CD4-positive, alpha-beta T cell treated with Interleukin-17A for 4 hours (primary cell): ENCODE measurements at places on chromosomes 1 and 21.
A peak's percentile ranks its signal among the peaks of the same experiment; 100 is the strongest.

DNA sequence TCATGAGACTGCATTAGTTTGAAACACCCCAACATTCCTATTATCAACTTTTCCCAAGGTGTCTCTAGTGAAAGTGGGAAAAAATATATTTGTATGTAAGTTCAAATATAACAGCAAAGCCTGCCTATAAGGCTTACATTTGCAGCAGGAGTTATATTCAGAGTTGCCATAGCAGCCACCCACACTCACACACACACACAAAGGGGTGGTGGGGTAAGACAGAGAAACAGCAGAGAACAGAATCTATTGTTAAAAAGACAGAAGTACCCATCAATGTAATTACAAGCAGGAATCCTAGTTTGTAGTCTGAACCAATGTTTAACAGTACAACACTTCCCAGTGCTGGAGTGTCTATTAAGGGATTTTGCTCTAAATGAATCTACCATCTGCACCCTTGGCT is 55.0 kb downstream of the PLPPR5 start:
- DNase-seq = no peak

DNA sequence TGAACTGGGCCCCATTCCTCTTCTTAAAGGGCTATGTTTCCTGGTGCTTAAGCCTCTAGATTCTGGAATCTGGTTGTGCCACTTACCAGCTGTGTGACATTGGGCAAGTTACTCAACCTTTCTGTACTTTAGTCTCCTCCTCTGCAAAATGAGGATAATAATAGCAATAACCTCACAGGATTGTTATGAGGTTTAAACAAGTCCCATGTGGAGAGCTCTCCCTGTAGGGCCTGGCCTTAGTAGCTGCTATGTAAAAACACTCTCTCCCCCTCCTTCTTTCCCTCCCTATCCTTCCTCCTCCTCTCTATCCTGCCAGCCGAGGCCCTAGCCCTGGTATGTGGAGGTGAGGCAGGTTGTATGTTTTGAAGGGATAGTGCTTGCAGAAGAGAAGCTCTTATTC is 8.2 kb upstream of the PEAR1 start:
- DNase-seq = no peak

DNA sequence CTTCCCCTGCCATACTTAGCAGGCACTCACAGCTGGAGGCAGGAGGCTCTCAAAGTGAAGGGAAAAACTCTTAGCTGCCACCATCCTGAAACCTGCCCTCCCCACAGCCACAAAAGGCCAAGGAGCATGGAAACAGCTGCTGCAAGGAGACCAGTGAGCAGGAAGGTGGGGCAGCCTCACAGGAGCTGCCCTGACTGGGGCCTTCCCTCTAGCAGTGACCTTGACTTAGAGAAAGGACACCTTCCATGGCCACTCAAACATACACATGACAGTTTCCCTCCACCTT is 126.3 kb downstream of the HIVEP3 start:
- no peak for DNase-seq

DNA sequence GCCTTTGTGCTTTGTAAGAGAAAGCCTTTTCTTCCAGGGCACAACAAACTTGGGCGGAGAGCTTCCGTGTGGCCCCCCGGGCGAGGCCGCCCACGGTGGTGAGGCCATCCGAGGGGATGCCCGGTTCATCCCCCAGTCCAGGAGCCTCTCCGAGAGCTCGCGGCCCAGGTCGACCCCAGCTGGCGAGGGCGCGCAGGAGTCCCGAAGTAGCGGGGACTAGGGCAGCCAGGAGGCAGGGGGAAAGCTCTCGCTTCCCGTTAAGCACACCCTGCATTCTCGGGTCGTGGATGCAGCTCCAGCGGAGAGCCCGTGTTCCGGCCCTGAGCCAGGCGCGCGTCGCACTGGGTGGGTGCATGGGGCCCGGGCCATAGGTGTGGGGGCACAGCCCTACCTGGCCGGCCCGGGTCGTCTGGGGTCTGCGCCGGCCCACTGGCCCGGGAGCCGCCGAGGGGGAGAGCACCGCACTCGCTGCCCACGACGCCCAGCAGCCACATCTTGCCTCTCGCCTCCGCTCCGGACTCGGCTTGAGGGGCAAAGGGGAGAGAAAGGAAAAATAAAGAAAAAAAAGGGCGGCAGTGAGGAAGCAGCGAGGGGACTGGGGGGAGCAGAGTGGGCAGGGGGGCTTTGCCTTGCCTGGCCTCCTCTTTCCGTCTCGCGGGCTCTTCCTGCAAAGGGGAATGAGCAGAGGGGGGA is 1.8 kb downstream of the RNF220 start:
- peak; percentile 19 for DNase-seq

DNA sequence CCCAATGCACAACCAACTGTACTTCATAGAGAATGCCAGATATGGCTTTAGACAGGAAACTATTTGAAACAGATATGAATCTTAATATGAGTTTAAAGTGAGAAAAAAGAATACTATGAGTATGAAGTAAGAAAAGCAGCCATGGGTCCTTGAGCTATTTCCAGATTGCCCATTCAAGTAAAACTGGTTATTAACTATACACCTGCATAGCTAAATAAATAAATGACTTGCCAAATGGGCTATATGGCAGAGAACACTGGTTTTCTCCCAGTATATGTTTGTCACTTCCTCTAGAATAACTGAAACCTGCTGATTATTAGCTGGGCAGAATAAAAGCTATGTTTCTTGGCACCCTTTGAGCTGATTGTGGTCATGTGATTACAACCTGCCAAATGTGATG is 17.0 kb upstream of the CD1C start:
- no peak for DNase-seq

DNA sequence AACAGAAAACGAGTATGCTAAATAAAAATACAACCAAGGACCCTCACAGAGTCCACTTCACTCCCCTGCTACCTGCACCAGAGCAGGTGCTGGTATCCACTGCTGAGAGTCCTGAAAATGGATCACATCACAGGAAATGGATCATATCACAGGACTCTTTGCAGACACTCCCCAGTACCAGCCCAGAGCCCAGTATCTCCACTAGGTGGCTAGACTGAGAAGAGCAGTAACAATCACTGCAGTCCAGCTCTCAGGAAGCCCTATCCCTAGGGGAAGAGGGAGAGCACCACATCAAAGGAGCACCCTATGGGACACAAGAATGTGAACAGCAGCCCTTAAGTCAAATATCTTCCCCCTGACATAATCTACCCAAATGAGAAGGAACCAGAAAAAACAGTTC is 28.0 kb downstream of the AGBL4 start:
- no peak for DNase-seq

DNA sequence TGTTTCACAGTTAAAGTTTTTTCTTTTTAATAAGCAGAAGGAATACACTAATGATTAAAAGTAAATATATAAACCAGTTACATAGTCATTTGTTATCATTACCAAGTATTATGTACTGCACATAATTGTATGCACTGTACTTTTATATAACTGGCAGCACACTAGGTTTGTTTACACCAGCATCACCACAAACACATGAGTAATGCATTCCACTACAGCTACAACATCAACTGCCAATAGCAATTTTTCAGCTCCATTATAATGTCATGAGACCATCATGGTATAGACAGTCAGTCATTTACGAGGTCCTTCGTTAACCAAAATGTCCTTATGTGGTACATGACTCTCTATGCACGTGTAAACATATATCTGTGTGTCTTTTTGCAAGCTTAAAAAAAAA is 35.2 kb downstream of the SCYL3 start:
- no peak for DNase-seq

- no peak for DNase-seq
Measured at GRCh38 chr1:222905151-222905550, 90.3 kb downstream of the DISP1 start.

DNA sequence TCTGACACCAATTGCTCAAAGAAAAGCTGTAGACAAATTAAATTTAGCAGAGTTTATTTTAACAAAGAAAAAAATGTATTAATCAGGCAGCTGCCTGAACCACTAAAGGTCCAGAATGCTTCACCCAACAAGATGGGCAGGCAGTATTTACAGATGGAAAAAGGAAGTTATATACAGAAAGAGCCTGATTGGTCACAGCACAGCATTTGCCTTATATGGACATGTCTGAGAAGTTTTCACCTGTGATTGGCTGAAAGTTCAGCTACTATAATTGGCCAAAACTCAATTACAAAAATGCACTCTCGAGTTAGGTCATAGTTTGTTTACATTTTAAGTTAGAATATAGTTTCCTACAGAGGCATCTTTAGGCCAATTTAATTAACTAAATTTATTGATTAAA is 15.1 kb upstream of the FMO1 start:
- no peak for DNase-seq

GRCh38 chr1:205592443-205593003 is 39.3 kb downstream of the ELK4 start:
- no peak for DNase-seq

DNA sequence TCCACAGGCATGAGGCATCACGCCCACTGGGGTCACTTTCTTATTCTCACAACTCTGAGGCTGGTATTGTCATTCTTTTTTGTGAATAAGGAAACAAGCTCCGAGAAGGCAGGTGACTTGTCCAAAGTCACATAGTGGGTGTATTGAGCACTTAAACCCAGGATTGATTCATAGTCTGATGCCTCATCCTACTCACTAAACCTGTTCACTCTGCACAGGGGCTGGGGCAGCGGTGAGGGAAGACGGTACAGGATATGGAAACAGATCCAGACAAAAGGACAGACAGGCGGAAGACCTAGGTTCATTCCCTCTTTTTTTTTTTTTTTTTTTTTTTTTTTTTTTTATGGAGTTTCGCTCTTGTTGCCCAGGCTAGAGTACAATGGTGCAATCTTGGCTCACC is 56.6 kb downstream of the NKAIN1 start:
- no peak for DNase-seq

DNA sequence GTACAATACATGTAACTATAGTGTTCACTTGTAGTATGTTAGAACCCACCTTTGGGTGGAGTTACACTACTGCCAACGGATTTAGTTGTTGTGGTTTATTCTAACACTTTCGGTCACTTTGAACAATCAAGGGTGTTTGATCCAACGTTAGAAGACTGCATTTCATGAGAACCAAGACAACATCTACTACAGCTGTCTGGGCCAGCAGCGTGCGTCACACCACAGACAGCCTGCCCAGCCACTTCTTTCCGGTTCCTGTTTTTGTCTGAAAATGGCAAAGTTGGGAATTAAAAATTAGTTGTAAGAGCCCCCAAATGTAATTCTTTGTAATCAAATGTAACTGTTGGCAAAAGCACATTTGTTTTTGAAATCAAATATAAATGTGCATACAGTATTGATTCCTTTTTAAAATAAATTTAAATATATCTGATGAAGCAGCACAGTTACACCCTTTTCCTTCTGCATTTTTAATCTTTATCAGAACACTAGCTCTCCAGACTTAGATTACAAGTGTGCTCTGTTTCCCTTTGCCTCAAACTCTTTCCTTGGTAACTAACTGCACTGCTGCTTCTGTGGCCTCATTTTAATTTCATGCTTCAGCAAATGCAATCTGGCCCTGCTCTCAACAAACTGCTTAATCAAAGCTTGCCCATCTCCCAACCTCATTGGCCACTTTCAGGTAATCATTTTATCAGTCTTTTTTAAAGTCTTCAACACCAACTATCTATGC is 86.6 kb upstream of the DPH5 start:
- DNase-seq = peak; percentile 82

DNA sequence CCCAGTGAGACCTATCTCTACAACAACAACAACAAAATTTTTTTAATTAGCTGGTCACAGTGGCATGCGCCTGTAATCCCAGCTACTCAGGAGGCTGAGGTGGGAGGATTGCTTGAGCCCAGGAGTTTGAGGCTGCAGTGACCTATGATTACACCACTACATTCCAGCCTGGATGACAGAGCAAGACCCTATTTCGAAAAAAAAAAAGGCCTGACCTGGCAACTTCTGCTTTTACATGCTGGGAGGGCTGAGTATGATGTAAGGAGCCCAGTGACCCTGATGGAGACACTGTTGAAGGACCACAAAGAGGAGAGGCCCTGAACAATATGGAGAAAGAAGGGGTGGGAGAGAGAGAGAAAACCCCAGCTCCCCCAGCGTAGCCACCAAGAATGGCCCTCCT is 9.2 kb upstream of the VPS26C start:
- no peak for DNase-seq

GRCh38 chr1:75243124-75243523 is 108.9 kb downstream of the LHX8 start:
- DNase-seq = no peak

- DNase-seq = peak; percentile 48
Measured at GRCh38 chr21:41926117-41926806, 27.6 kb downstream of the C2CD2 start.

DNA sequence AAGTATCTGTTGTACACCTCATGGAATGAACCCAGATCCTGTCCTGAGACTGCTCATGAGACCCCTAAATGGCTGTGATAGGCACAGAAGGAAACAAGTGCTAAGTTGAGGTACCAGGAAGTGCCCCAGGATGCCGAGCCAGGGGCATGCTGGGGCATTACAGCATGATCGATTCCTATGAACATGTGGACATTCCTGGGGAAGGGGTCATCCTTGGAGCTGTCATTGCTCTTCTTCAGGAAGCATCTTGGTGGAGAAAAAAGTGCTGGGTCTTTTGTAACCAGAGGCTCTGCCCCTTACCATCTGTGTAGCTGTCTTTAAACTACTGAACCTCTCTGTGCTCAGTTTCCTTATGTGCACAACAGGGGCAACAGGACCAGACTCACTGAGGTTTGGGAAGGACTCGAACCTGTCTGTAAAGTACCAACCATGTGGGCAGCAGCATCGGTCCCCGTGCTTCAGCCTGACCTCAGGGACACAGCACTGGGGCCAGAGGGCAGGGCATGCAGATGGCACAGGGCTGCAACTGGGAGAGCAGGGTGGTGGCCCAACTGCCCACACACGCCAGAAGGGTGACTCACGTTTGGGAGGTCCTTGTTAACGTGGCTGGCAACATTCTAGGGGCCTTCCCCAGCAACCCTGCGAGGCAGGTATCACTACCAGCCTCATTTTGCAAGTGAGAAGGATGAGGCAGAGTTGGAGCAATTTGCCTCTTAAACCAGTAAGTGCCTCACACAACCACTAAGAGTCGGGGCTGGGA is 142.3 kb upstream of the EDN2 start:
- DNase-seq = no peak

DNA sequence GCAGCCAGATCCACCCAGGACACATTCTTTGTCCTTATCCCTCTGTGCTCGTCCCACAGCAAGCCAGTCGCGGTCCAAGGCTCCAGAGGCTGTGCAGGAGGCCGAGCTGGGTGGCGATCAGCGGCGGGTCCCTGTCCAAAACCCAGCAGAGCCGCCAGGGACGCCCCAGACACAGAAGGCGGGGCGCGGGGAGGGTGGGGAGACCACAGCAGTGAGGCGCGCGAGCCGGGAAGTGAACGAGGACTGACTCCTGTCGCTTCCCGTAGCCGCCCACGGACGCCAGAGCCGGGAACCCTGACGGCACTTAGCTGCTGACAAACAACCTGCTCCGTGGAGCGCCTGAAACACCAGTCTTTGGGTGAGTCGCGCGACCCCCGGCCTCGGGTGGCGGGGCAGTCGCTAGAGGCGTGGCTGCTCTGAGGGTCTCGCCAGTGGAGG is at the start of gene LGALS8:
Gene LGALS8, plus strand, starts transcription at position 279 of the 438 bp plus-strand sequence. CDS start 2,089 bp downstream, outside the sequence.
- DNase-seq = peak; percentile 91

- no peak for DNase-seq
Measured at GRCh38 chr1:155184351-155184811, 10.7 kb downstream of the TRIM46 start.
